ENCODE measurements at places on chromosomes 16 and 17. TPM values are rescaled to one million over a fixed set of nuclear protein-coding genes. Genes with fewer than 3 reads are reported as not detected.

The CRYM gene
- total RNA-seq = 0.39 TPM

The TAT gene
- not detected for total RNA-seq

The SEPTIN12 gene
- not detected for total RNA-seq

The CACNG1 gene
- total RNA-seq = not detected

The RRAD gene
- total RNA-seq = 2.3 TPM

The ACAP1 gene
- total RNA-seq = 0.11 TPM

The SOCS1 gene
- total RNA-seq = 2.7 TPM

The ADAP2 gene
- 0.22 TPM for total RNA-seq

The OR1A1 gene
- not detected for total RNA-seq

The TCAP gene
- 0.32 TPM for total RNA-seq

The MT4 gene
- total RNA-seq = not detected

The CLEC18C gene
- total RNA-seq = 0.13 TPM

The CCL4L2 gene
- total RNA-seq = not detected

The TP53TG3B gene
- not detected for total RNA-seq

The CCL23 gene
- not detected for total RNA-seq

The CCDC154 gene
- total RNA-seq = 0.13 TPM

The NARF gene
- total RNA-seq = 40.8 TPM

The LYRM9 gene
- 20.9 TPM for total RNA-seq

The PALB2 gene
- 14.1 TPM for total RNA-seq

The TMC6 gene
- 1.3 TPM for total RNA-seq

The CSH2 gene
- total RNA-seq = not detected

The HOXB9 gene
- not detected for total RNA-seq

The CASKIN2 gene
- 9.6 TPM for total RNA-seq

The OR3A2 gene
- total RNA-seq = 0.26 TPM

The CD79B gene
- total RNA-seq = 14.1 TPM

The TTLL6 gene
- not detected for total RNA-seq

The IGF2BP1 gene
- total RNA-seq = 0.97 TPM

The MLKL gene
- total RNA-seq = 19.8 TPM

The EXOC3L1 gene
- not detected for total RNA-seq

The CCL5 gene
- total RNA-seq = 0.43 TPM

The KIF19 gene
- total RNA-seq = not detected

The ABCA9 gene
- 1.7 TPM for total RNA-seq

The MYOCD gene
- 7.7 TPM for total RNA-seq

The FBXO39 gene
- 0.76 TPM for total RNA-seq

The CCL11 gene
- not detected for total RNA-seq

The OTOP3 gene
- not detected for total RNA-seq

The ARHGAP44 gene
- 1.6 TPM for total RNA-seq

The SUZ12 gene
- total RNA-seq = 31.1 TPM

The GID4 gene
- 18.0 TPM for total RNA-seq

The TP53TG3D gene
- 0.13 TPM for total RNA-seq

The SLC13A2 gene
- total RNA-seq = not detected

The CTRB2 gene
- total RNA-seq = not detected

The MT1G gene
- not detected for total RNA-seq

The HIC1 gene
- total RNA-seq = 12.9 TPM

The PARN gene
- total RNA-seq = 42.9 TPM

The CHRNE gene
- 0.65 TPM for total RNA-seq

The BHLHA9 gene
- not detected for total RNA-seq

The TBC1D3G gene
- total RNA-seq = not detected

The CD300LB gene
- total RNA-seq = not detected

The FNDC8 gene
- total RNA-seq = not detected

The CEMP1 gene
- total RNA-seq = not detected

The BCO1 gene
- not detected for total RNA-seq

The CFAP97D1 gene
- total RNA-seq = not detected

The ABCC6 gene
- total RNA-seq = 1.3 TPM

The LPO gene
- under 0.01 TPM for total RNA-seq

The SLC2A4 gene
- 0.11 TPM for total RNA-seq

The ADGRG3 gene
- not detected for total RNA-seq

The RTN4RL1 gene
- 13.0 TPM for total RNA-seq

The LGALS9 gene
- total RNA-seq = 0.22 TPM

The MYO15A gene
- 1.4 TPM for total RNA-seq

All from articular chondrocyte of knee joint (primary cell).